ENCODE measurements at places on chromosomes 1 and 21.

- DNase-seq: peak; percentile 56
Observed at GRCh38 chr1:234604495-234605398, 5.2 kb downstream of the IRF2BP2 start.

GRCh38 chr1:201554789-201555592 lies 16.1 kb downstream of the NAV1 start:
- no peak for DNase-seq

- no peak for DNase-seq
Observed at GRCh38 chr1:14421977-14422609, 176.4 kb upstream of the KAZN start.

- DNase-seq: no peak
Observed at GRCh38 chr21:14581902-14582457, 35.9 kb upstream of the SAMSN1 start.

- no peak for DNase-seq
Observed at GRCh38 chr1:178490967-178491366, 5.8 kb downstream of the CLEC20A start.

GRCh38 chr1:41806472-41807155 lies 112.1 kb downstream of the HIVEP3 start:
- no peak for DNase-seq

GRCh38 chr1:232553809-232554208 lies 76.1 kb downstream of the SIPA1L2 start:
- peak; percentile 25 for DNase-seq

DNA sequence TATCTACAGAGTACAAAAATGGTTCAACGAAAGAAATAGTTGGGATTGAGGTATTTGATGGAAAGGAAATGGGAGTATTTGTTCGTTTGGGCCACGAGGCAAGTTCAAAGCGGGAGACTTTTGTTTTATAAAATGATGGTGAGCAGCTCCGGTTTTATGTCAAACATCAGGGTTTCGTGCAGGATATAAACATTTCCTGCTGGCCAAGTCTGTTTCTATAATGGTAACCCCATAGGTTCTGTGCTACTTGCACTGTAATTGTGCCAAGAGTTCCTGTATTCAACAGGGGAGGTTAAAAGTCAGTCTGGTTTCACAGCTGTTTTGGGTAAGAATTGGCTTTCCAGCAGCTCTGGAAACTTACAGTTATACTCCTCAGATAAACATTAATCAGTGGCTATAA lies 290.3 kb upstream of the NRIP1 start:
- peak; percentile 31 for DNase-seq

DNA sequence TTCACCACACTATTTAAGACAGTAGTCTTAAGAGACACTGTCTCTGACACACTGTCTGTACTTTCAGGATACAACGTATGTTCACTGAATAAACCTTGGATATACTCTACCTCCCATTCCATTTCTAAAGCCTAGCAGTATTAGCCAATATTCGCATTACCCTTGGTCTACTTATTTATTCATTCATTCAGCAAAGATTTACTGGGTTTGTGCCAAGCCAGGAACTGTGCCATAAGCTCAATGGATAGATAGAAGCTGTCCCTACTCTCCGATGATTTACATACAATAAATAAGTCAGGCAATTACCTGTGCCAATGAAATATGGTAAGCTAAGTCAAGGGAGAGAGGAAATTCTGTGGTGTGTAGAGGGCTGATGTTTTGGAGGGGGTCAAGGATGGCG lies 195.2 kb upstream of the RAB4A start:
- DNase-seq: peak; percentile 40

GRCh38 chr1:176494436-176494835 lies 31.5 kb downstream of the PAPPA2 start:
- peak; percentile 7 for DNase-seq

DNA sequence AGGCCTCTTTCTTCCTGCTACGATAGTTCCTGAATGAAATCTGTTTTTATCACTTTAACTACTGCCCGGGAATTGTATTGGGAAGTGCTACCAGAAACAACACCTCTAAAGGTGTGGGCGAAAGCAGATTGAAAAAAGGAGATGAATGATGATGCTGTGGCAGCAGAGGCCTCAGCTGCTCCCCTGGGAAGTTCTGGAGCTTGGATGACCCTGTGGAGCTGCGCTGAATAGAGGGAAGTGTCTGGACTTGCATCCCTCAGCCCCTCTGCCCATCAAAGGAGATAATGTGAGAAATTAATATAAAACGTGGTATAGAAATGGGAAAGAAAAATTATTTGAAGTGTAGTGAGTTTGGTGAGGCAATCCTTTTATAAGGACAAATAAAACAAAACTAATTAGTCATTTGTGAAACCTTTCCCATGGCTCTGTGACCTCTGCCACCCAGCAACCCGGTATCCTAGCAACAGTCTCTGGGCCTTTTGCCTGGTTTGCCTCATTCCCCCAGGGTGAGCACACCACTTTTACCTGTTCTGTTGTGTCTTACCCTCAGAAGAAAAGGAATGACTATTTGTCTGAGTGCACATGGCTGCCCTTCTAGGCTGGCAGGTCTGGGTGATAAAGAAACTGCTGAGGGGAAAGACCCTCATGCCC lies 21.3 kb downstream of the OVAAL start:
- peak; percentile 33 for DNase-seq

GRCh38 chr1:7225711-7226505 lies 440.7 kb downstream of the CAMTA1 start:
- no peak for DNase-seq

- DNase-seq: peak; percentile 1
Observed at GRCh38 chr1:143611159-143611558, 360.6 kb downstream of the FAM72C start.

DNA sequence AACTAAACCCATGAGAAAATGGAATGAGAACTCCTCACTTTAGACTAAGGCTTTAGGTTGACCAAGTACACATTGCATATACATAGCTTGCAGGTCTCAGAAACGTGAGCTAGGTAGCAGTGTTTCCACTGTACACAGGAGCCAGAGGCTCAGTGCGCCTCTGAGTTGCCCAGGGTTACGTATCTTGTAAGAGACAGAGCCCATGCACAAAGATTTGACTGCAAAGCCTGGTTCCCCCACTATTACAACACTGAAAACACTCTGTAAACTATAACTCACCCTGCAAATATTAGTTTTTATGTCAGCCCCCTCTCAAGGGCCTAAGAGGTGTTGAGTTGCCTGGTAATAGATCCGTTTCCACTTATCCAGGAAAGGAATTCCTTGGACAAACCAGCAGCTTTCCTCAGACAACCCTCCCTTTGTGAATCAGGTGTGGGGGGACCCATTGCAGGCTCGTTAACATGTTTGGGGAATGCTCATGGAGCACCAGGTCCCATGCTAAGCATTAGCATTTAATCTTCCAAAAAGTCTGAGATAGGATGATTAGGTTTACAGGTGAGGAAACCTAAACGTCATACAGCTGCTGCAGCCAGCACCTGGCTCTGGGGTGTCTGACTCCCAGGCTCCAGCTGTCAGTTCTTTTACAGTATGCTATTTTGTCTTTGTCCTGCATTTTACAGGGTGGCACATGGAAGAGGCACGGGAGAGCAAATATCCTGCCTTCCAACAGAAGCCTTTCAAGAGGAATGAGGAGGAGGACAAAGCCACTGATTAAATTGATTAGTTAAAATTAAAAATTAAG lies 25.7 kb downstream of the TENT5C start:
- DNase-seq: no peak

DNA sequence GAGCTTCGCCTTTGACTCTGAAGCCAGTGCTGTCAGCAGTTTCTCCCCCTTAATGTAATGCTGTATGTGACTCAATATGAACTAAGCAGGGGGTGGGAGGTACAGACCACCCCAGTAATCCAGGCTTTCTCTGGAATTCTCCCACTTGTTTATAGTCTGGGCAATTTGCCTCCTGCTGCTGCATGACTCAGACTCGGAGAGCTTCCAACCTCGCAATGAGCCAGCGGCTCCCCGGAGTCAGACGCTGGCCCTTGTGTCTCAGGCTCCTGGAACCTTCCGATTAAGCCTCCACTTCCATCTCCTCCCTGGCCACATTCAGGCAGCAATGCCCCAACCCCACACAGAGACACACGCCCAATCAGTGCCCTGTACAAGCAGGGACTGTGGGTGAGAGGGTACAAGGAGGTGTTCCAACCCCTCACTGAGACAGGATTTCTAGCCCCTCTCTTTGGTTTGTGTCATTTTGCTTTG lies 471.7 kb upstream of the VAMP3 start:
- DNase-seq: peak; percentile 93

GRCh38 chr1:58576325-58576726 lies 726 bp downstream of the TACSTD2 start:
- no peak for DNase-seq

DNA sequence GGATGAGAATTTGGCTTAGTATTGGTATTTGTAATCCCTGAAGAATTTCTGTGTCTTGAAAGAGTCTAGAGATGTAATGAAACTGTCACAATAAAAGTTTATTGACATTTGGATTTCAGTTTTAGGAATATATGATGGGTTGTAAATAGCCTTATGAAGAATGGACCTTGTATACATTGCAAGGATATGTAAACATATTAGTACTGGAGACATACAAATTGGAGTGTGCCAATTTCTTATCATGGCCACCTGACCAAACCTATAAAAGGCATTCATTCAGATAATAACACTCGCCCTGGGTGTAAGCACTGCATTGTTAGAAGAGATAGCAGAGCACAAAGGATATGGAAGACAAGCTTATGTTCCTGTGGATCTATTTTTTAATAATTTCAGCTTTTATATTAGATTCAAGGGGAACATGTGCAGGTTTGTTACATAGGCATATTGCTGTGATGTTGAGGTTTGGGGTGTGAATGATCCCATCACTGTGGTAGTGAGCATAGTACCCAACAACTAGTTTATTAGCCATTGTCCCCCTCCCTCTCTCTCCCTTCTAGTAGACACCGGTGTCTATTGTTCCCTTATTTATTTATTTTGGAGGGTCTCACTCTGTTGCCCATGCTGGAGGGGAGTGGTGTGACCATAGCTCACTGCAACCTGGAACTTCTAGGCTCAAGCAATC lies 8.6 kb downstream of the S1PR1 start:
- no peak for DNase-seq

- DNase-seq: no peak
Observed at GRCh38 chr1:81950037-81950436, 149.3 kb downstream of the ADGRL2 start.

DNA sequence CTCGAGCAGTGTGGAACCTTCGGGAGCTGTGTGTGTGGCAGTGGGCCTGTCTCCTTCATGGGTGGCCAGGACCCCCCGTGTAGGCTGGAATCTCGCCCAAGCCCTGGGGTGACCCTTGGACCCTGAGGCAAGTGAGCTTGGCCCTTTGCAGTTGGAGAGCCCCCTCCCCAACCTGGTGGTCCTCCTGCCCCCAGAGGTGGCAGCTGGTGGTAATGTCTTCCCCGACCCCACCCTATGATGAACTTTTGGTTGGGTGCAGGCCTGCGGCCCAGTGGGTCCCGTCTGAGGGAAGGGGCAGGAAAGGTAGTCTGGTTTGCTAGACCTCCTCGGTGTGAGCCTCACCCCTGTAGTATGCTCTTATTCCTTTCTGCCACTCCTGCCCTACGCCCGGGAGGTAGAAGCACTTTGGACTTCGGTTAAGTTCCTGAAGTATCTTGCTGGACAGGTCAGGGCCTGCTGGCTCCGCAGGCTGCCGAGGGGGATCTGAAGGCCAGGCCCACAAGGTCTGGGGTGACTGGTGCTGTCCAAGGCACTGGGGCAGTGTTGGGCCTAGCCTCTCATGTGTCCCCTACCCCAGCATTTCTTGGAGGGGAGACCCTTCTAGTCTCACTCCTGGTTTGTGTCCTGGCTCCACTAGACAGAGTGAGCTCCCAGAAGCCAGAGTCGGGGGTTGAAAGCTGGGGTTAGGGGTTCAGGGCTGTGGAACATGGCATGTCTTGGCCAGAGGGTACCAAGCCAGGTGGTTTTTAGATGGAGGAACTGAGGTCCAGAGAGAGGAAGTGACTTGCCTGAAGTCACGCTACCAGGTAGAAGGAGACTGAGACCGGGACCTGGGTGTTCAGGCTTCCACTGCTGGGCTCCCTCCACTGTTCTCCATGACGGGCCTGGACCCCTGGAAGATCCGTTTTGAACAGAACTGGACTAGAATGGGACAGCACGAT lies 1.8 kb downstream of the ZNF362 start:
- no peak for DNase-seq

DNA sequence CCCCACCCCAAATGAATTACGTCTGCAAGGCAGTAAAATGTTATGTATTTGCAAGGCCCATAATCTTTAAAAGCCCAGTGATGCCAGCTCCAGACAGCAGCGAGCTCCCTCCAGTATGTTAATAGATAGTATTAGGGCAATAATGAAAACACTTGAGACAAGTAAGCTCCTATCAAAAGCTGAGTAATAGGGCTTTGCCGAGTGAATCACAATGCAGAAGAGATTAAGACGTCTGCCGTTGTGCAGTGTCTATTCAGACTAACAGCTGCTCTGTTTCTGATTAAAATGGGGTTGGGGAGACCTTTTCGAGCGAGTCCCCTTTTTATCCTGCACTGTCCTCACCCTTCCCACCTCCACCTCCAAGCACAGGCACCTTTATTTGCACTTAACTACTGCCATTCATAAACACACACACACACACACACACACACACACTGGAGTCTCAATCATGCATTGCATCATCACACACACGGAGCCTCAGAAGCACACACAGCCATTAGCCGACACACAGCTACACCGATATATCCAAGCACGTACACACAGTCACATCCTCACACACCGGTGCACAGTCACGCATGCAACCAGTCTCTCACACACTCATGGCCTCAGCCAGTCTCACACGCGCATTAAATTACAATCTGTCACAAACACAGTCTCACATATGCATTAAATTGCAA lies 46.0 kb upstream of the FOXO6 start:
- peak; percentile 74 for DNase-seq

- DNase-seq: peak; percentile 25
Observed at GRCh38 chr1:92404661-92405060, 82.1 kb downstream of the GFI1 start.

- peak; percentile 55 for DNase-seq
Observed at GRCh38 chr1:185541871-185542301, 192.3 kb upstream of the HMCN1 start.

GRCh38 chr1:230674581-230674980 lies 32.3 kb downstream of the COG2 start:
- DNase-seq: no peak

GRCh38 chr1:6614929-6615785 lies 1.6 kb downstream of the PHF13 start:
- DNase-seq: peak; percentile 17

DNA sequence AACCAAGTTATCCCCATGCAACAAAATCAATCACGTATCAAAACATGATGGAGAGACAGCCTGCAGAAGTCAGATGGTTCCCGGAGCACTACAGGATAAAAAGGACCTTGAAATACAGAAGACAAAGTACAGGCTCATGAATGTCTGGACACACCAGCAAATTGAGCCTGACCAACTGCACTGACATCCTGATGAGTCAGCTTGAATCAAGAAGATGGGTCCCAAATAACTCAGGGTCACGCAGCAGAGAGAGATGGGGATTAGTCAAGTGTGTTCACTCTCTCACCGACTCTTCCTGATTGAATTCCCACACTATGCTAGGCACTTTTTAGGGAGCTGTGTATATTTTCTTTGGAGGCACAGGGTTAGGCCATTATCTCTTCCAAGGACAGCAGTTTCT lies 71.1 kb upstream of the DIRAS3 start:
- DNase-seq: peak; percentile 47

- no peak for DNase-seq
Observed at GRCh38 chr1:6103854-6104530, 58.3 kb downstream of the KCNAB2 start.

Data from fibroblast of pulmonary artery (primary cell).